Activated CD4-positive, alpha-beta memory T cell treated with anti-CD3 and anti-CD28 coated beads, Interleukin-2, amount 10 ng/mL, durations not matched to agents 7 days and 5 days (primary cell): ENCODE measurements at places on chromosomes 5 and 9. TPM values are rescaled to one million over a fixed set of nuclear protein-coding genes. Genes with fewer than 3 reads are reported as not detected.

Gene SUSD3
- 69.6 TPM for total RNA-seq

DNA sequence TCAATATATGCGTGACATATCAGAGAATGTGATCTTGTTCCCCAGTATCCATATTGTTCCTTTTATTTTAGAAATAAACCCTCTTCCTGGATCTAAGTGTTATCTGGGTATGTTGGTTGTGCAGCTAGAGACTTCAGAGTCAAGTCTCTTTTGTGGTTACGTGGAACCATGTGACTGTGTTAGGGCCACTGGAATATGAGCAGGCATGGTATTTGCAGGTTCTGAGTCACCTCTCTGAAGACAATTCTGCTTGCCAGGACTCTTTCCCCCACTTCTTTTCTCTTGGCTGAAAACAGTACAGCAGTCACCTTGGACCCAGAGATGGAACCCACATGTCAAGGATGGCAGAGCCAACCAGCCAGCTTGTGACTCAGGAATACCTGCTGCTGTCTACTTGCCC, 59.7 kb downstream of the ATP10B start:
- no peak for DNase-seq

- DNase-seq = no peak
Observed at GRCh38 chr5:124744170-124744971, 2.1 kb downstream of the ZNF608 start.

DNA sequence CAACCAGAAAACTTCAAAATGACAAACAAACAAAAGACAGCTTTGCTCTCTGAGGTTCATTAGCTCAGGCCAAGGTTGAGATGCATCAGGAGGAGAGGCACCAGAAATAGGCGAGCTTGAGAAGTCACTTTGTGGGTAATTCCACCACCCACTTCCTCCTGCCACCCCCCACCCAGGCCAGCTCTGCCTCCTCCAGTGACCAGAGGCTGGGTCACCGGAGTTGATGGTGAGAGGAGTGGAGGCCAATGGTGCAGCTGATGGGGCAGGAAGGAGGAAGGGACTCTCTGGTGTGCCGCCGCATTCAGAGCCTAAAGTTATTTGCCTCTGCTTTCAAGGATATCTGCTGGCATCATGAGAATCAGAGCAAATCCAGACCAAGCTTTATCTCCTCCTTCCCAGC, 73.8 kb upstream of the ASTN2 start:
- DNase-seq = no peak

- no peak for DNase-seq
Observed at GRCh38 chr5:125109816-125110215, 363.4 kb upstream of the ZNF608 start.

Gene HTR4
- total RNA-seq = not detected

Gene MEIKIN
- 1.1 TPM for total RNA-seq

DNA sequence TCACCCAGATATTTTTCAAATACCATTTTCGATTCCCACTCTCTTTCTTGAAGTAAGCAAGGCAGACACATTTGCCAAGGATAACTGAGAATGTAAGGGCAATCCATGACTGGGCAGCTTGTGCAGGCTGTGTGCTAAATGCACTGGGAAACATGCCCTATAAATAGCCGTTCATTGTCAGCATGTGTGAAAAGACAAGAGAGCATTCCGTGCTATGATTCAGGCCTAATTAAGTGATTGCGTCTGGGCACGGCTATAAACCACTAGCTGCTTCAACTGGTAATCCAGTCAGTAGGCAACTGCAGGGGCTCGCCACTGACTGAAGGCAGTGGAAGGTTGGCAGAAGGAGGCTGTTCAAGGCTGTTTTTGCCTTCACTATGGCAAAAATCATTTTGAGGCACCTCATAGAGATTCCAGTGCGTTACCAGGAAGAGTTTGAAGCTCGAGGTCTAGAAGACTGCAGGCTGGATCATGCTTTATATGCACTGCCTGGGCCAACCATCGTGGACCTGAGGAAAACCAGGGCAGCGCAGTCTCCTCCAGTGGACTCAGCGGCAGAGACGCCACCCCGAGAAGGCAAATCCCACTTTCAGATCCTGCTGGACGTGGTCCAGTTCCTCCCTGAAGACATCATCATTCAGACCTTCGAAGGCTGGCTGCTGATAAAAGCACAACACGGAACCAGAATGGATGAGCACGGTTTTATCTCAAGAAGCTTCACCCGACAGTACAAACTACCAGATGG, at the start of gene HSPB3:
Gene HSPB3, plus strand, starts transcription at position 287 of the 745 bp plus-strand sequence. Its CDS starts 91 bp downstream, at position 378.
- DNase-seq = no peak

GRCh38 chr5:158589939-158590338, 509.8 kb downstream of the EBF1 start:
- DNase-seq = no peak

DNA sequence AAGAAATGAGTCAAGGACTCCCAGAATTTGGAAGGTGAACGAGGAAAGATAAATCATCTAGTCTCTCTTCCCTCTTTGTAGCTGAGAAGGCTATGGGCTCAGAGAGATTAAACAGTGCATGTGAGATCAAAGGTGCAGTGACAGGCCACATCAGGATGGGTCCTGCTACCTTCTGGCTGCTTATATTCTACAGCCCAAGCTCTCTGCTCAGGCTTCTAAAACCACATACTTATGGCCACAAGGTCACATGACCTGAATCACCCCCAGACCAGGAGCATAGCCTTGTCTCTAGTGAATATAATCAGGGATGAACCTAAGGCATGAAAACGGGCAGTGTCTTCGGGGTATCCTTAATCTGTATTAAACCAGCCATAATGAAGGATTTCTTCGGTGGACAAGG, 158.9 kb downstream of the SEMA5A start:
- DNase-seq = no peak

DNA sequence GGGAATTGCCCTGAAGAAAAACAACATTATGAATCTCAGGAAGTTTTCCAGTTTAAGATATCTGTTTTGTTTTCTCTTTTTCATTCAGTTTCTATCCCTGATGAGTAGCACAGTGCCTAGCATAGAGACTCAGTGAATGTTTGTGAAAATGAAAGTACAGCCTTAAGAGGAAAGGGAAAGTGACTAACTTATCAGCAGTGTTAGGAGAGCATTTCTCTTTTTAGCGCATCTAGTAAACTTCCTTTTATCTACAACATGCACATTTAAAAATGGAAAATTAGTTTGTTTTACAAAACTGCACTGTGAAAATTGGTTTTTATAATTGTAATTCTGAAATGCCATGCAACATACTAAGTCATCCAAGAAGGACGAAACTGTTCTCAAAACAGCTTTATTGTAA, 110.8 kb downstream of the SMARCA2 start:
- DNase-seq = no peak

DNA sequence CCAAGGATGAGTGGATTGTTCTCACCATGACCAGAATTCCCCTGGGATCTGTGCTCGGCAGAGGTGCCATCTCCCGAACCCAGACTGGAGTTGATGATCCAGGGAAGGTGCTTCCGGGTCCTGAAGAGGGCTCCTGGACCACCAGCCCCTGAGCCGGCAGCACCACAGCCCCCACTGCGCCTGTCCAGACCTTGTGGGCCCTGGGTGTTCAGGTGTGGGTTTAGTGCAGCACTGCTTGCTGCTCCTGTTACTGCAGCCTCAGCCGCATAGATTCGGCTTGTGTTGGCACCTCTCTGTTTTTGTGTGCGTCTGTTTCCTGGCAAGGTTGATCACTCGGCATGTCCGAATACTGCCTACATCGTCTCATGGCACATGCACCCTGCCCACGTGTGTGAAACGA, 16.3 kb upstream of the NPM1 start:
- DNase-seq = no peak

GRCh38 chr5:168184103-168184502, 107.3 kb upstream of the WWC1 start:
- no peak for DNase-seq

DNA sequence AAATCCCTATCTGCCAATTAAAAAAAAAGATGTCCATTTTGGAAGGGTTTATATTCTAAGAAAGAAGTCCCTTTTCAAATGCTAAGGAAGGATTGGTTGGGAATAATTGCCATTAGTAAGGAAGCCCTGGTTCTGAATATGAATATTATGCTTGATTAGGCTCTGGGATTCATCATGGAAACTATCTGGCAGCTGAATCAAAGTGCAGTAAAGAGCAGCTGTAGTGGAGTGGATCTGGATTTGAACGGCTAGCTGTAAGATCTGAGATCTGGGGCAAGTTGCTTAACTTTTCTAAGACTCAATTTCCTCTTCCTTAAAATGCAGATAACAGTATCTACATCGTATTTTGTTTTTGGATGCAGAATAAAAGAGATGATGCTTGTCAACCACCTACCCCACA, 10.5 kb downstream of the IL12B start:
- DNase-seq = no peak

- DNase-seq = peak; percentile 29
Observed at GRCh38 chr5:77957-78804, 13.8 kb upstream of the PLEKHG4B start.

DNA sequence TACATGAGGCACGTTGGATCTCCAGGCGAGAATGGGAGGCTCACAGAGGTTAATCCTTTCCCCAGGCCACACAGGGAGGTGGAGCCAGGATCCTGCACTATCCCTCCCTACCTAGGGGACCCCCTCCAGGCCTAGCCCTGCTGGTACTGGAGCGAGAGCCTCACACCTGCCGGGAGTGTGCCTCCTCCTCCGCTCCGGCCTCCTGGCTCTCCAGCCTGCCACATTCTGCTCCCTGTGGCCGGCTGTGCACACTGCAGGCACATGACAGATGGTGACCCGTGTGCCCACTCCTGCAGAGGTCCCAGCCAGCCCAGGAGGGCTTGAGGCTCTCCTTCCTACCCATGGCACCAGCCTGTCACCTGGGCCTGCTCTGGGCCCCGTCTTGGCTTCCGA, 93.4 kb downstream of the RXRA start:
- no peak for DNase-seq

Gene ARSB
- total RNA-seq = 10.5 TPM

DNA sequence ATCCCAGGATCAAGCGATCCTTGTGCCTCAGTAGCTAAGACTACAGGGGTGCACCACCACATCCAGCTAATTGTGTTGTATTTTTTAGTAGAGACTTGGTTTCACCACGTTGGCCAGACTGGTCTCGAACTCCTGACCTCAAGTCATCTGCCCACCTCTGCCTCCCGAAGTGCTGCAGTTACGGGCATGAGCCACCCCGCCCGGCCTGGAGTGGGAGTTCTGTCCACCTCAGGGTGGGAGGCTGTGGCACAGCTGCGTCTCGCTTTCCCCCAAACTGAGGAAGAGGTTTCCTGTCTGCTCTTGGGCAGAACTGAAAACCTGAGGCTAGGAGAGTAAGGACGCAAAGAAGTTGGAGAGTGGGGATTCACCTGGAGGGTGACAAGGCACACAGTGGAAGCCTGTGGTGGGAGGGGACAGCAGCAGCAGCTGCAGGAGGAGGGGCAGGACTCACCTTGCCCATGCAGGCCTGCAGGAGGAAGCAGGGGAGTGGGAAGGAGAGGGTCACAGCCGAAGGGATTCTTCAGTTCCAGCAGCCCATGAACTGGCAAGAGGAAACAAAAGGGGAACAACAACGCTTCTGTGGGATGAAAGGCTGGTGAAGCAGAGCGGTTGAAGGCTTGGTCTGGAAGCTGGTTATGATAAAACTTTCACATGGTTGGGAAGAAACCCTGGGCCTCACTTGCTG, 181.4 kb downstream of the GAS1 start:
- DNase-seq = no peak

Gene ARL10
- 6.5 TPM for total RNA-seq

DNA sequence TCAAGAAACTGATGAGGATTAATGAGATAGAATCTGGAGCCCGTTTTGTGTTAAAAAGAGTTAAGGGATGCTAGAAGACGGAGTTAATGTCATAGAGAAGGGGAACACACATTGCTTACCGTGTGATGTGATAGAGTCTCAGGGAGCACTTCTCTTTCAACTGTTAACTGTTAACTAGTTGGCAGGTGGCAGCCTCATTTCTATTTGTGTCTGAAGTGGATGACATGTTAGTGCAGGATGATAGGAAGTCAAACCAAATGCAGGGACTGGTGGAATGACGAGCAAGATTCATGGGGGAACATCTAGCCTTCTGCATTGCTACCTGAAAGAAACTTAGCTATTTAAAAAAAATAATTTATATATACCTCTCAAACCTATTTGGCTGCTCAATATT, 222.7 kb downstream of the MAST4 start:
- DNase-seq = no peak

- no peak for DNase-seq
Observed at GRCh38 chr9:4090491-4090890, 209.4 kb downstream of the GLIS3 start.
